Daoy (cell line): ENCODE measurements at places on chromosomes 2 and 18. TPM values are rescaled to one million over a fixed set of nuclear protein-coding genes. Genes with fewer than 3 reads are reported as not detected.

GRCh38 chr2:10374362-10374943 is 71.7 kb downstream of the HPCAL1 start:
- DNase-seq: no peak

DNA sequence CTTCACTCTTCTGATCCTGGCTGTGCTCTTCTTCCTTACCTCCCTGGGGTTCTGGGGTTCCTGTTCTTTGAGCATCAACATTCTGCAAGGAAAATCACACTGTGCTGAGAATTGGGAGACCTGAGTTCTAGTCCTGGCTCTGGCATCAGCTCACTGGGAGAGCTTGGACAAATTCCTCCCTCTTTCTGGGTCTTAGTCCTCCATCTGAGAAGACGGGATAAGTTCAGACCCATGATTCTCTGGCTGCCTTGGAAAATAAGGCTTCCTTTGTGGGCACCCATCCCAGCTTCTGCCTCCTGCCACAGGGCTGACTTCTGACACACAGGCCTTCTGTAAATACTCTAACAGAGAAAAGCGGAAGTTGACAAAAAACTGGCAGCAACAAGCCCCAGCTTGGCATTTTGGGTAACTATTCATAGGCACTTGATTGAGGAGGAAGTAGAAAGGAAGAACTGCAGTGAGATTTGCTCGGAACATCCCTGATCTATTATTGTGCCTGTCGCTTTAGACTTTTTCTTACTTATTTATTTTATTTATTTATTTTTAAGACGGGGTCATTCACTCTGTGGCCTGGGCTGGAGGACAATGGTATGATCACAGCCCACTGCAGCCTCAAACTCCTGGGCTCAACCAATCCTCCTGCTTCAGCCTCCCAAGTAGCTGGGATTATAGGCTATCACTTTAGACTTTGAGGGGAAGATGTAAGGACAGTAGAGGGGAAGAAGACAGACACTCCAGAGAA is 7.9 kb downstream of the PCBP1 start:
- no peak for DNase-seq

DNA sequence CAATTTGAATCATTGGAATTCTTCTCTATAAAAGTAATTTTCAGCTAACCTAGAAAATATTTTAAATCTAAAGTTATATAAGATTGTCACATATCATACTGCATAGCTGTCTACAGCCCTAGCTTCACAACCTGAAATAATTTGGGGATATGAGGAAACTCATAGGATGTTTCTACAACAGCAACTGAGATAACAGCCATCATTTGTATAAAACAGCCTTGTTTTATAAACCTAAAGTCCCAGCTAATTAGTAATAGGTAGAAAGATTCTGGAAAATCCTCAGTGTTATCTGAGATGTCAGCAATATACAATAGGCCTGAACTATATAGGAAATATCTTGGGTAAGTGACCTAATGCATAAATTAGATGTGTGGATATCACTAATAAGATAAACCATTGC is 47.6 kb upstream of the TSPYL6 start:
- no peak for DNase-seq

DNA sequence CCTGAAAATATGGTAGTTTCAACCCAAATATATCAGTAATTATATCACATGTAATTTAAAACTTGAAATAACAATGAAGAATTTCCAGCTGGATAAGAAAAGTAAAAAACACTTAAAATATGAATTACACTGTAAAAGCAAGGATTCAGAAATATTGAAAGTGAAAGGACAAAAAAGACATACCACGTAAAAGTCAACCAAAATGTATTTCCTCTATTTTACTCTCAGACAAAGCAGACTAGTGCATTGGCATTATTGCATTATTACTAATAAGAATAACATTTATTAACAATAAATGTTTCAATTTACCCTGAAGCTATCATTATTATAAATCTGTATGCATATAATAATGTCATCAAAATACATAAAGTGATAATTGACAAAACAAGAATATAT is 445.1 kb upstream of the TRIB2 start:
- no peak for DNase-seq

- DNase-seq: no peak
These were observed 14.2 kb downstream of the MTX2 start for GRCh38 chr2:176283291-176284068.

The ARHGAP28 gene
- total RNA-seq: 3.6 and 25.5 TPM in 2 replicates
